GM20000 (cell line): ENCODE measurements at places on chromosomes 12 and 14.

- DNase-seq: no peak
Observed at GRCh38 chr14:94926176-94926575, 156.3 kb upstream of the GSC start.

- DNase-seq: no peak
Observed at GRCh38 chr12:132276827-132277373, 52.5 kb downstream of the GALNT9 start.

DNA sequence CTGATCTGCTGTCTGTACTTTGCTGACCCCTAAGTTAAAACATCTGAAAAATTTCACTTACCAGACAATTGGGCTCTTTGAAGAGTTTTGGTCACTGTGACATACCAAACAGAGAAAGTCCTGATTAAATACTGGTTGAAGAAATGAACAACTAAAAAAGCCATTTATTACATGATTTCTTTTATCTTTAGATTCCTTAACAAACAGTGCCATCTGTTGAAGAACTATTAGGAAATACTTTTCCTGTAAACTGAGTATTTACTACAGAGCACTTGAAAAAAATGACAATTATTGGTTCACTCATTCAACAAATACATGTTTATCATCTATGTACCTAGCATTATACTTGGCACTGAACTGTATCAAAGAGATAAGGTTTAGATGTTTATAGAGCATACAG lies 6.5 kb upstream of the WASHC4 start:
- DNase-seq: no peak

DNA sequence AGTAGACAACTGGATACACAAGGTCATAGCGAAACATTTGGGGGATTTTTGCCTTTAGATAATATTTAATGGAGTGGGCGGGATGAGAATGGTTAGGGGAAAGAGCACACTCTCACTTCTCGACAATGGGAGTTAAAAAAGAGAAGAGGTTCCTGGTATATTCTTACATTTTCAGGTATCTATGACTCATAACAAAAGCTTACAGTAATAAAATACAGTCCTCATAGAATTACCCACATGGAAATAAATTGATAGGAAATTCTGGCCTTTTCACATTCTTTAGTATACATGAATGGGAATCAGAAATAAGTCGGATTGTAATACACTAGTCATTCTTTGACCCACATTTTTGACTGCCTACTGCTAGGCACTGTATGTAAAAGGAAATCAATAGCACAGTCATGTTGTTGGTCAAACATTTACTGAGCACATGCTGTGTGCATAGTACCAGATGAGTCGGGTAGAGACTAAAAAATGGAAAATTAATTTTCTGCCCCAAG lies 8.2 kb upstream of the CRADD start:
- peak; percentile 42 for DNase-seq

DNA sequence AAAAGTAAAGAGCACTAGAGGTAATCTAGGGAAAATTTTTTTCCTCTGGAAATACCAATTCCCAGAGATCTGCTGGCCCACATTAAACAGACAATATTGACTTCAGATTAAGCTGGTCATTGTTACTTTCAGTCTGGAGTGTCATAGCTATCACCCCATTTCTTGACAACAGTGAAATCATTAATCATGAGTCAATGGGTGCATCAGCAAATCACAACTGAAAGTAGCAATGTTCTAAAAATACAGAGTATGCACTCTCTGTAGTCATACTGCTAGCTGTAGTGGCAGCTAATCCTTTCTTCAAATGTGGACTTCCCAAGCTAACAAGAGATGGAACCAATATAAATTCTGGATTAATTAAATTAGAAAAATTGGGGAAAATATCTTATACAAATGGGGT lies 129.9 kb downstream of the CPNE8 start:
- peak; percentile 46 for DNase-seq

- no peak for DNase-seq
Observed at GRCh38 chr14:58270628-58271027, 26.0 kb downstream of the PSMA3 start.

- peak; percentile 69 for DNase-seq
Observed at GRCh38 chr14:69625299-69626131, 14.1 kb downstream of the SUSD6 start.

DNA sequence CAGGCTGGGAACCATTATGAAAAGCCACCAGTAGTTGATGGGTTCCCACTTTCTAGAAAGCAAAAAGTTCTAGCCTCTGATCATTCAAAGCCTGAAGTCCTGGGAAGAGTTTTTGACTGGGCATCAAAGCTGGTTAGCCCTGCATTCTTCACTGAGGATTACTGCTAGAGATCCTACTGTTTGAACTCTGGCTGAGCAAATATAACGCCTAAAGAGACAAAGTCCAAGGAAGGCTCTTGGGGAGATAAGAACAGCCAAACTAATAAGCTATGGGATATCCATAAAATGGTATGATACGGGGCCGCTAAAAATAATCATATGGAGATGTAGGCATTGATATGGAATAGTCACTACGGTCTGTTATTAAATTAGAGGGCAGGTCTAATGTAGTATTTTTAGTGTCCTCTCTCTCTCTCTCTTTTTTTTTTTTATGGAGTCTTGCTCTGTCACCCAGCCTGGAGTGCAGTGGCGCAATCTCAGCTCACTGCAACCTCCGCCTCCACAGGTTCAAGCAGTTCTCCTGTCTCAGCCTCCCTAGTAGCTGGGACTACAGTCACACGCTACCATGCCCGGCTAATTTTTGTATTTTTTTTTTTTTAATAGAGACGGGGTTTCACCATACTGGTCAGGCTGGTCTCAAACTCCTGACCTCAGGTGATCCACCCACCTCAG lies 35.5 kb downstream of the PLXNC1 start:
- DNase-seq: no peak

DNA sequence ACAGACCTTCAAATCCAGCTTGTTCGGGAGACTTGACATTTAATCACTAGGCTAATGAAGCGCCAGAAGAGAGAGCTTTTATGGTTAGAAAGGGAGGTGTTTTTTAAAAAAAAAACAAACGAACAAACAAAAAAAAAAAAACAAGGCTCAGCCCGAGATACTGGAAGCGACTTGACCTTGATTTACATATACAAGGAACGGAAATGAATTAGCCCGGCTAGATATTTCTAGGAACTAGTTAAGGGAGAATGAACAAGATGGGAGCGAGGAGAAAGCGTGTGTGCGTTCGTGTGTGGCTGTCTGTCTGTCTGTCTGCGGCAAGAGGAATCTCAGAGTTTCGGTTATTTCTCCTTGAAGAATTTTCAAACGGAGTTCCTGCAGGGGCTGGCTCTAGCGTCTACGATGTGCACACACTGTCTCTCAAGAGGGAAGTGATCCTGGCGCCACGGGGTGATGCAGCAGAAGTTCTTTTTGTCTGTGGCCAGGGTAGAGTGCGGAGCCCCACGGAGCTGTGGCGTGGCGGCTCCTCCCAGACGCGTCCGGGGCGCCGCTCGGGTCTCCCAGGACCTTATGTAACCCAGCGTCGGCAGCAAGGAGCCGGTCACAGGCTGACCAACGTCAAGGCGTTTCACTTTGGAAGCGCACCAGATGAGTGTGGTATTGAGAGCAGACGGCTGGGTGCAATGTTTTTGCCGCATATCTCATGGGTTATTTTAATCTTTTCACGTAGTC lies 18.8 kb downstream of the SOCS2 start:
- peak; percentile 41 for DNase-seq

DNA sequence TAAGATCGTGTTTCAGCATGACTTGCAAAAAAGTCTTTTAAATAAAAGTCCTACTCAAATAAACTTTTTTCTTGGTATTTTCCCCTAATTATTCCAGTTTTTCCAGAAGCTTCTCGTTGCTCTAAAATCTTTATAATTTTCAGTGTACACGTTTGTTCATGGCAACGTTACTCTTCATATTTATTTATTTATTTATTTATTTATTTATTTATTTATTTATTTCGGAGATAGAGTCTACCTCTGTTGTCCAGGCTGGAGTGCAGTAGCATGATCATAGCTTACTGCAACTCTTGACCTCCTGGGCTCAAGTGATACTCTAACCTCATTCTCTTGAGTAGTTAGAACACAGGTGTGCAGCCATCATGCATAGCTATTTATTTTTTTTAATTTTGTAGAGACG lies 438.3 kb upstream of the MDGA2 start:
- no peak for DNase-seq

DNA sequence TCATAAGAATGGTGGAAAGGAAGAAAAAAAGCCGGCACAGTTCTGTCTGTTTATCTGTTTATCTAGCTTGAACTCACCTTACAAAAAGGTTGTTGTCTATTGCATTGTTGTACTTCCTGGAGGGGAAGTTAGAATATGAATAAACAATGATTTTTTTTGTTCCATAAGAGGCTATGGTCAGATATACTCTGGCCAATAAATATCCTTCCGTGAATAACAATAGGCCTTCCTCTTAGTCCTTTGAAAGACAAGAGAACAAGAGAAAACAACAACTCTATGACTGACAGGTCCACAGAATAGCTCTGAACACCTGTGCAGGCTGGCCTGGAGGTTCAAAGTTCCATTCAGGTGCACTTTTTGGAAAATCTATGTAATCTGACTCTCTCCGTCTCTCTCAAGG lies 192.8 kb upstream of the KRR1 start:
- DNase-seq: no peak

DNA sequence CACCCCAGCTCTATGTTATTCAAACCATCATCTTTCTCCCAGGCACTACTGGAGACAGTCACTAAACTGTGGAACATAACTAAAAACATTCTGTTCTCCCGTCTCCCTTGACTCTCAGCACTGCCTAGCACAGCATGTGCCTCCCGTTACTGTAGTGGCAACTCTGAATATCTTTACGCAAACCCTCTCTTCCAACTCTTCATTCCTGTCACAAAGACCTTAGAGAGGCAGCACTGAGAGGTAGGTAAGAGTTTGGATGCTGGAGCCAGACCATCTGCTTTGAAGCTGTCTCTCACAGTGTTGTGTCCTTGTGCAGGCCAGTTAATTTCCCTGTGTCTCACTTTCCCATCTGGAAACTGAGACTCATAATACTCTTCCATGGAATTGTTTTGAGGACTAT lies 108.1 kb downstream of the DIP2B start:
- no peak for DNase-seq

GRCh38 chr12:31797230-31797872 lies 68.5 kb upstream of the AMN1 start:
- DNase-seq: no peak

DNA sequence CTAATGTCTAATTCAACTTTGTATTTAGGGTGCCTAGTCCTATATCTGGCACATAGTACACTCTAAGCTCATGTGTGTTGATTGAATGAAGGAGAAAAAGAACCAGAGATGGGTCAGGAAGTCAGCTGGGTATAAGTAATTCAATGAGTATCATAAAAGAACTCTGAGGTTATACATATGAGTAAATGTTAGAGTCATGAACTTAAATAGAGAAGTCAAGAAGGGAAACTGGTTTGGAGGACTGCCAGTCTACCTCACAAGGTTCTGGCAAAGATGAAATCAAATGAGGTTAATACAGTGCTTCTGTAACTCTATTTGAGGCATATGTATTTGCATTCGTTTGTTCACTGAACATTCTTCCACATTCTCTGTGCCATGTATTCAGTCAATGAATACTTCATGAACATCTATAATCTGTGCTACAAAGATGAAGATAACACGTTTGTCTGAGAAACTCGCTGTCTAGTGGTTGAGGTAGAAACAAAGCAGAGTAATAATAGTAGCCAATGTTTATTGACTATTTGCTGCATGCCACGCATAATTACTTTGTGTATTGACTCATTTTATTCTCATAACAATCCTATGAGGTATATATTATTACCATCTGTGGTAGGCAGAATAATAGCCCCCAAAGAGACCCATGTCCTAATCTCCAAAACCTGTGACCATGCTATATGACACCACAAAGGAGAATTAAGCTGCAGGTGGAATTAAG lies 88.9 kb downstream of the PTGER2 start:
- no peak for DNase-seq

DNA sequence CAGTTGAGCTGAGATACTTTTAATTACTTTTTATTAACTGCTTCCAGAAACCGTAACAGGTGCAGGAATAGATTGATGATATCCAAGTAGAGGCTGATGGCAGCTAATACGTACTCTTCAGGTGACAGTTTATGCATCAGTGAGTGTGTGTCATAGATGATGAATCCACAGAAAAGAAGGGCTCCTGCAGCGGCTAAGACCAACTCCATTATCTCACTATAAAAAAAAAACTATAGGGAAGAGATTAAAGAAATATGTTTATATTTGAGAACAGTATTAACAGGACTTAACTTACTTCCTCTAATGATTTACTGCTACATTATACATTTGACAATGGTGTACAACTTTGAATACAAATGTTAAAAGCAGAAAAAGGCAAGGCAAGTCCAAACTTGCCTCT lies 7.4 kb upstream of the LLPH start:
- no peak for DNase-seq

GRCh38 chr12:26100666-26101349 lies 24.0 kb downstream of the BHLHE41 start:
- DNase-seq: no peak

DNA sequence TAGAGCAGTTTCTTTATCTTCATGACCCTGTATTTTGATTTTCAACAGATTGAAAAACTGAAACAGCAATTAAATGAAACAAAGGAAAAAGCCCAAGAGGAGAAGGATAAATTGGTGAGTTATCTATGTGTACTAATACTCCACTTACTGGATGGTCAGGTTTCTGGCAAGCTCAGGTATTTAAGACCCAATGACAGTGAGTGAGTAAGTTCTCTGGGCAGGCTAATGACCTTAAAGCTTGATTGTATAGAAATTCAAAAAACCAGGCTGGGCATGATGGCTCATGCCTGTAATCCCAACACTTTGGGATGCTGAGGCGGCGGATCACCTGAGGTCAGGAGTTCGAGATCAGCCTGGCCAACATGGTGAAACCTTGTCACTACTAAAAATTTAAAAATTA lies 10.0 kb downstream of the BBOF1 start:
- no peak for DNase-seq

DNA sequence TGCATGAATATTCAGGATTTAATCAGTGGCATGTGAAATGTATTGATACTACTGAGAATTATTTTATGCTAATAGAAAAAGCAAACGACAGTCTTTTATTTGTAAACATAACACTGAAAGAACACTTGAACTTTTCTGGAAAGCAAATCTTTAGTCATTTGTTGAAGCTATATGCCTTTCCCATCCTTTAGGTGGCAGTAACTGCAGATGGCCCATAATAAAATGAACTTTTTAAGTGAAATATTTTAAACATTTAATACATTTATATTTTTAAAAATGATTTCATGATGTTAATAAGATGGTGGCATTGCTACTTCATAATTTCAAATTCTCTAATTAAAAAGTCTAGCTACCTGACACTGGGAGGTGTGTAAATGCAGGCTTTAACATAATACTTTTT lies 13.9 kb upstream of the KRR1 start:
- no peak for DNase-seq

GRCh38 chr14:64828071-64828470 lies 51.6 kb downstream of the SPTB start:
- DNase-seq: no peak

DNA sequence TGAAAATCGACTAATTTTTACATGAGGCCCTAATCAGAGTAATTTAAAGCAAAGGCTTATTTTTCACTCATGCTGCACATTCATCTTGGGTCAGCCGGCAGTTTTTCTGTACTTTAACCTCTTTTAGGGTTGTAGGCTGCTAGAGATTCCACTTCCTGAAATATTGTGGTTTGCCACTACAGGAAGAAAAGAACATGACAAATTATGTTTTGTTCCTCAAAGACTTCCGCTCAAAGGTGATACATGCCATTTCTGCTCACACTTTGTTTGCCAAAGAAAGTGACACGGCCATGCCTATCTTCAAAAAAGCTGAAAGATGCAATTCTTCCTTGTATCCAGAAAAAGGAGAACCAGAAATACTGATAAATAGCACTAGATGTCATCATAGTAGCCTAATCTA lies 183.4 kb upstream of the PPFIA2 start:
- DNase-seq: no peak
